ENCODE measurements at places on chromosomes 5 and 9.

DNA sequence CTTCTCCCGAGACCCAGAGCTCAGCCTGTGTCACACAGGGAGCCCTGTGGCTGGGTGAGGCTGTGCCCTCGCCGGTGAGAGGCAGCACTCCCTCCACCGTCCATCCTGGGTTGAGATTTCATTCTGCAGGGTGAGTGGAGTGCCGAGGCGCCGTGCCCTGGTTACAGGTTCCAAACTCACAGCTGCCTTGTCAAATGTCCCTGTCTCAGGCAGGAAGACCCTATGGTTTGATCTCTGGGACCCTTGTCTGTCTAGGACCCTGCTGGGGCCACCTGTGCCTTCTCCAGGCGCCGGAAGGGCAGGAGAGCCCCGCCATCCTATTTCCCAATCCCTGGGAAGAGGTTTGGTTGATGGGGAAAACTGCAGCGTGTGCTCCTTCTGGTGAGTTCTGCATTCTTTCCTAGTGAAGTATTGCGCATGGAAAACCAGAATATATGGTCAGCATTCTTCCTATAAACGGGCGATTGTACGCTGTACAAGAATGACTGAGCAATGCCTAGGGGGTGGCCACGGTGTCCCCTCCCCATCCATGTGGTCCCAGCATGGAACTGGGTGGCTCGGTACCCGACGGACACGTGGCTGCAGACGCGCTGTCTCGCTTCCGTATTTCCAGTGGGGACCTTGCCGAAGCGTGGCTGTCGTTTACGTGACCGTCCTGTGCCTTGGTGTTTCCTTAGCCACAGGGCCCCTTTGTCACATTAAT lies 95.9 kb upstream of the COL5A1 start:
- DNase-seq, result no peak

- no peak for DNase-seq
Measured at GRCh38 chr9:132745756-132746709, 75.8 kb downstream of the GTF3C4 start.

- DNase-seq, result no peak
Measured at GRCh38 chr9:76732341-76732958, 31.8 kb upstream of the PCA3 start.

- no peak for DNase-seq
Measured at GRCh38 chr5:36610621-36611020, 4.2 kb downstream of the SLC1A3 start.

GRCh38 chr5:142754031-142754430 lies 16.1 kb upstream of the ARHGAP26 start:
- no peak for DNase-seq

- peak; percentile 17 for DNase-seq
Measured at GRCh38 chr9:2015581-2016407, 647 bp downstream of the SMARCA2 start.

- DNase-seq, result no peak
Measured at GRCh38 chr5:175836737-175837136, 34.6 kb upstream of the CPLX2 start.

DNA sequence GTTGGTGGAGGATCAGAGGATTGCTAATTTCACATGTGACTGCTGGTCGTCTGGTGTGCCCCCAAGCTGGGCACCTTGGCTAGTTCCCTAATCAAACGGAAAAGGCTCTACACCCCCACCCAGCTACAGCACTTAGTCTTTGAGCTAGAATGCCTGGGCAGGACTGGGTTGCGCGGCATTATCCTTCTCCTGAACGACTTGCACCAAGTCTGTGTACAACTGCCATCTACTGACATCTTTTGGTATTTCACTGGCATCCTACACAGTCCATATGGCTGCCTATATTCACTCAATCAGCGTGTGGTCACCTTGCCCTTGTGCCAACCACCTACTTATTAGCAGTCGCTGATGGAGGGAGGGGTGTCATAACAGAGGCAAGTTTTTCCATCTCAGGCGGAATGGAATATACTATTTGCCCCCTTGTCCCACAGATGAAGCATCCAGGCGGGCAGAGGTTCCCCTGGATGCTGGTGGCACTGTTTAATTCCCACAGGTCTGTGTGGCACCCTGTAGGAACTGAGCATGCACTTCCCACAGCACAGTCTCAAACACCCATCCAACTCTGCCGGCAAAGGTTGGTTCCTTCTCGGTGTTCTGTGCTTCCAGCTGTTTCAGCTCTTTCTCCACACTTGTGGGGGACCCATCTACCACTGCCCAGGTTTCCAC lies 150.1 kb downstream of the OSTF1 start:
- no peak for DNase-seq

GRCh38 chr5:116058346-116058936 lies 26.2 kb downstream of the ARL14EPL start:
- no peak for DNase-seq

DNA sequence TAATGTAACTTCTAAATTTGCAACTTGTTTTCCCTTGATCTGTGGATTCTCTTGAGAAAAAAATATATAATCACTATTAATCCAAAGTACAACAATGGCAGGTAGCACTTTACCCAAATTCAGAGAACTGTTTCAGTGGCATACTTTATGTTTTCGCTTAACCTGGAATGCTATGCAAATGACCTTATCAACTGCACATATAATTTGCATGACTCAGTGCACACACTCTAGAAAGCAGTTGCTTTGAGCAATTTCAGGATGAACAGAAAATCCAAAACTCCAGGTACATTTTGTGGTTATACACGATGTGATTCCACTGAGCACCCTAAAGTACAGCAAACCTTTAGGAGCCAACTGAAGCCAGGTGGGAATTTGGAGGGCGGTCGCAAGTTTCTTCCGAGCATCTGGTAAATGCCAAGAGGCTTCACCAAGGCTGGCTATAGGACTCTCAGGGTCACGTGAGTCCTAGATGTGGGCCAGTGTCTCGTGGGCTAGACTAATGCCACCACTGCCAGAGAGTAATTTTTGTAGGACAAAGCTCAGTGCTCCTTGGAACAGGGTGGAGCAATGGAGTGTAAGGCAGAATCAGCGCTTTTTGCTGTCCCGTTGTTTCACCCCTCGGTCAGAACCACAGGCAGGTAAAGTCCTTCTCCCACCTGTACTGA lies 37.3 kb downstream of the DMGDH start:
- DNase-seq, result no peak

GRCh38 chr9:19451240-19452087 lies 42.7 kb downstream of the ACER2 start:
- no peak for DNase-seq

DNA sequence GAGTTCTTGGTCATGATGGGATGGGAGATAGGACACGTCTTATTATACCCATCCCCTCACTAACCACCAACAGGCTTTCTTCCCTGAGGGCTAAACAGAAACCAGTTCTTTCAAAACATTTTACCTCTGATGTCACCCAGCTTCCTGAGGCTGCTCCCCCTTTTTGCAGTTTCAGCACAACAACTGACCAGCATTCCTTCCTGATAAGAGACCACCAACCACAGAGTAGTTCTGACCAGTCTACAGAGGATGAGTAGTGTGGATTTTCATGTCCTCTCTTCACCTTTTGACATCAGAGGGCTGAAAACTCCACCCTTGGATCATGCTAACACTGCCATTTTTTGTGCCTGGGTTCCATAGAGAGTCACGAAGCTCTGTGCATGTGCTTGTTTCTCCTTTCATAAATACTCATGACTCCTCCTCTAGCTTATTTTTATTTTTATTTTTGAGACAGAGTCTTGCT lies 82.6 kb downstream of the OSTF1 start:
- DNase-seq, result no peak

DNA sequence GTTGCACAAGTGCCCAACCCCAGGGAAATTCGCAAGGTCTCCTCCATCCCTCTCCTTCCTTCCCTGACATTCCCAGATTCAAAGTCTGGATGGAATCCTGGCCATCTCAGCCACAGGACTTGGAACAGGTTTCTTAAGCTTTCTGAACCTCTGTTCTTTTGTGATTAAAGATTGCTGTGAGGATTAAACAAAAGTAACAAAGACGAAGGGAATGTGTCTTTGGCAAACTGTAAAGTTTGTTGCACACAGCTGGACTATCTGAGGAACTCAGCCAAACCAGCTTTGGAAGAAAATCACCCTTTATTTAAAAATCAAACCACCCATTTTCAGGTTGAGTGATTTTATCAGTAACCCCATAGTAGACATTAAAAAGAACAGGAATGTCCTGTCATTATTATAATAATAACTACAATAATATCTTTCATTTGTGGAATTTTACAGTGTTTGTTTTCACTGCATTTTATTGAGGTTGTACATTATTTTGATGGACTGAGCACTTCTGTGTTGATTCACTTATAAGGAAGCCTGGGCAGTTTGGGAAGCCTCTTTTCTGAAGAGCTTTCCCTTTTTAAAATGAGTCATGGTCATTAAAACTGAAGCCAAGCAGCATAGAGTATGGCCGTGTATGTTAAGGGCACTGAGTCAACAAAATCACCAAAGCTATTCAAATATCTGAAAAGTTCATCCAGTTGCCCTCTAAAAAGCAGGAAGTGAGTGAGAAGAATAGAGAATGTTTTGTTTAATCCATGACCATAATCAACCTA lies 310.2 kb downstream of the AGTPBP1 start:
- no peak for DNase-seq

DNA sequence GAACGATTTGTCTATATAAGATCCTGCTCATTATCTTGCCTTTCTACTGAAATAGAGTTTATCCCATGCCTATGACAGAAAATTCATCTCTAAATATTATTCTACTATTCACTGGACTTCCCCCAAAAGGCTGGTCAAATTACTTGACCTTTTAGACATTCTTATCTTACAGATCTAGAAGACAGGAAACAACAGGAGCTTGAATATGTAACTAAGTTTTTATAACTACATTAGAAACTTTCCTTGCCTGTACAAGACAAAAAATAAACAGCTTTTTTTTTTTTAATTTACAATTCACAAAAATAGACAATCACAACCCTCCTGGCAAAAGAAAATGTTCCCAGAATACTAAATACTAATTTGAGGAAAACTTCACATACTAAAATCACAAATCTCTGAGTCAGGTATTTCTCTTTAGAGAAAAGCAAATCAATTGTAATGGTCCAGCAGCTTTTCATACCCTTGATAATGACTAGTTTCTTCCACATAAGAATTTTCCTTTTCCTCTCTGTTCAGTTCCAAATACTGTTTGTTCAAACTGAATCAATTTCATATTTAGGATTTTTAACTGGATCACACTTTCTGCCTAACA lies 68.6 kb downstream of the MLLT3 start:
- DNase-seq, result no peak

GRCh38 chr9:14281876-14282275 lies 32.1 kb downstream of the NFIB start:
- no peak for DNase-seq

DNA sequence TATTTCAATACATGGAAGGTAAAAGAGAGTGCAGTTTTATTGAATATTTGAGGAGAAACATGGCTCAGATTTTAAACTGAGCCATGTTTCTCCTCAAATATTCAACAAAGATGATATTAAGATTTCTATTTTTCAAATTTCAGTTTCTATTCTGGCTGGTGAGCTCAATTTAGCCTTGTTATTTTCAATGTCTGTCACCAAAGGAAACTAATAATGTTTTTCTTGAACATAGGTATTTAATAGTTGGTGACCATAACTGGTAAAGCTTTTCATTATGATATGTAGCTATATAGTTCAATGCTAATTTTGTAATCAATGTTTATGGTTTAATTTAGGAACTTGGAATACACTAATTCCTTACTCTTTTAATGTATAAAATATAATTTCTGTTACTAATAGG lies 177.4 kb downstream of the FER start:
- no peak for DNase-seq

GRCh38 chr5:127995556-127995955 lies 88.0 kb upstream of the SLC12A2 start:
- DNase-seq, result no peak

GRCh38 chr9:16671591-16672137 lies 198.8 kb downstream of the BNC2 start:
- DNase-seq, result no peak

- no peak for DNase-seq
Measured at GRCh38 chr9:14769230-14769571, 46.7 kb upstream of the CER1 start.
